ENCODE measurements at places on chromosomes 1 and 21.

DNA sequence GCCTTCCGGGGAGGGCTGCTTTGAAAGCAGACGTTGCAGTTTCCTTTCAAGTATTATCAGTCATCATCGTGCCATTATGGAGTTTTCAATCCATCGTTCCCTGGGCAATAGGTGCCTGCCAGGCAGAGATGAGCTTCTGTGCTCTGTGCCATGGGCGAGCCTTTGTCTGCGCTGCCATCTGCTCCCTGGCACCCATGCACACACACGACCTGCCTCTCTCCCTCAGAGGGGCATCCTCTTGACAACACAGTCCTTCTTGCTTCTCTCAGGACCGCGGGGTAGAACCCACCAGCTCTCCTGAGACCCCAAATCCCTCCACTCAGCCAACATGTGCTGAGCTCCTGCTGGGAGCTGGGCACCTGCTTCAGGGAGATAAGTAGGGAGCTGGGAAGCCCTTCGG, 149.3 kb downstream of the HMGB4 start:
- no peak for DNase-seq

GRCh38 chr1:164637461-164638375, 78.7 kb downstream of the PBX1 start:
- no peak for DNase-seq

DNA sequence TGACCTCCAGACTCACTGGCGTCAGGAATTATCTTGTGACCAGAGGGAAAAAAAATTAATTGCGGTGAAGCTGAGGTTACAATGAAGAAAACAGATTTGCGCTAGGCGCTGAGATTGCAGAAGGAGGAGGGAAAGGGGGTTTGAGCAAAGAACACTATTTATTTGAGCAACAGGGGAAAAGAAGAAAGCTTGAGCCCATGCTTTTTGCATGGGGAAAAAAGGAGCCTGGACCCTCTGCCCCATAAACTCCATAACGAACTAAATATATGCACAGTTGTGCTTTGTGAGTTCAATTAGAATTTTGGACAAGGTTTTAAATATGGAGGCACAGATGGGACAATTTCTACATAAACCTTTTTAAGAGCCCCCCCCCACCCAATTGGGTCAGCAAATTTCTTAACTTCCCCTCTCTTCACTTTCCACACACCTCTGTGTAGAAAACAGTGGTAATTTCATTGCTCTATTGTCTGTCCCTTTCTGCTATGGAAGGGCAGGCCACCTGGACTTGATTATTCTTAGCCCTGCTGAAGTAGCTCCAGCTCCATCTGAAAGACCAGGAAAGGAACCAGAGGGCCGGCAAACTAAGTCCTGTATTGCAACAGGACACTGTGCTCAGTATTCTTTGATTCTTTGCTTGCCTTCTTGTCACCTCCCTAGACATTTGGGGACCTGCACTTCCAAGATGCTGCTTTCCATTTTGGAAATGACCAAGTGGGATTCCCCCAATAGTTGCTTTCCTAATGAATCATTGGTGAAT, 862 bp upstream of the ID3 start:
- no peak for DNase-seq

DNA sequence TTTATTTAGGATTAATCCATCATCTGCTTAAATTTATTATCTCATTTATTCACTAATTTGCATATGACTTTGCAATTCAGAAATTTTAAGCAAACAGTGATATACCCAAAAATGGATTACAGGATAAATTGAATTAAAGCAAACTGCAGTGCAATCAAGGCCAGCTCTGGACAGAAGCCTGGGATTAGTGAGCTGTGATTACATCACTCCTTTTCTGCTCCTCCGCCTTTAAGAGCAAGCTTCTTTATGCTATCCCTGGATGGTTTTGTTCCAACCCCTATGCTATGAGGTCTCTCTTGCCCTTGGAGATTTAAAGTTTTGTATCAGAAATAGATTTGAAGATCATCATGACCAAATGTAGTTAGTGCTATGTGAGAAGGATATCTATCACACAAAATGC, 32.6 kb downstream of the GPR52 start:
- no peak for DNase-seq

GRCh38 chr1:223695014-223695548, 17.3 kb upstream of the CAPN2 start:
- no peak for DNase-seq

DNA sequence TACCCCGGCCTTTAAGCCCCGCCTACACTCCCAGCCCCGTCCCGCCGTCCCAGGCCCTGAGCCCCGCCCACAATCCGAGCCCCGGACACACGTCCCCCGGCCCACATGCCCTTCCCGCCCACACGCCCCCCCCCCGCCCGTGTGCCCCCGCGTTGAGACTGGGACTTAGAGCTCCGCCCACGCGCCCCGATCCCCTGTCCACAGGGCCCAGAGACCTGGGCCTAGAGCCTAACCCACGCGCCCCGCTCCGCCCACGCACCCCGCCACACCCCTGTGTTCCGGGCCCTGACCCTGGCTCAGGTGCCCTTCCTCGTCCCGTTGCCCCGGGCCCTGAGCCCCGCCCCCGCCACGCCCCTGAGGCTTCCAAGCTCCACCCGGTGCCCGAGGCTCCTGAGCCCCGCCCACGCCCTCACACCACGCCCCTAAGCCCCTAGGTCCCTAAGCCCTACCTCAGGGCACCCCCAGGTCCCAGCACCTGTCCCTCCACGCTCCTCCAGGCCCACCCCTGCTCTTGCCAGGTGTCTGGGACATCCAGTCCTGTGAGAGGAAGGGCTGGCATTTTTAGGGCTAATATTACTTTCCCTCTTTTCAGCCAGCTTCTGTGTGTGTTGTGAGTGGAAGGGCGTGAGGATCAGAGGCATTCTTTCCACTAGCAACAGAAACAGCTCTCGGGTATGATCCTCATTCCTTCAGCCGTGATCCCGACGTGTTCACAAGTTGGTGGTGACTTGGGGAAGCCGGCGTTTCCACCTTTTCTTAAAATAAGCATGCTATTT, 552 bp upstream of the GPR157 start:
- peak; percentile 87 for DNase-seq

GRCh38 chr1:156901966-156902915, 8.7 kb downstream of the PEAR1 start:
- no peak for DNase-seq

- DNase-seq: no peak
Observed at GRCh38 chr1:181356505-181357340, 126.6 kb upstream of the CACNA1E start.

DNA sequence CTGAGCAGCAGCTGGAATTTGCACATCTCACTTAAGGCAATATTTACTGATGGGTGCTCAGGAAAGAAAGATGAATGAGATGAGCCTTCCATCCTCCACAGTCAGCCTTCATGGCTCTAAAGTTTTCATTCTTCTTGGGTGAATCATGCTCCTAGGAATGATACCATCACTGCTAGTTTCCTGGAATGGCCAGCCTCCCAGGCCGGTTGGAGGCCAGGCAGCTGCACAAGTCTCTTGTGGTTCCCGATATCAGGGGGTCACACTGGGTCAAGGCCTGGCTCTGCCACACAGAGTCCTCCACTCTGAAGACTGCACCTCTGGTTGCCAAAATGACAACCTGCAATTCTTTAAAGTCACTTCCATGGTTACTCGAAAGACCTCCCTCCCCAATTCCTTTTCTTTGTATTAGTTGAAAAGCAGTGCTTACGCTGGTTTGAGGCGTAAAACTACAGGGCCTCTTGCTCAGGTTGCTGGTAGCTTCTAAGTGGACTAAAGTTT, 46.2 kb upstream of the PALMD start:
- no peak for DNase-seq

- DNase-seq: no peak
Observed at GRCh38 chr1:200206761-200207160, 179.3 kb downstream of the NR5A2 start.

DNA sequence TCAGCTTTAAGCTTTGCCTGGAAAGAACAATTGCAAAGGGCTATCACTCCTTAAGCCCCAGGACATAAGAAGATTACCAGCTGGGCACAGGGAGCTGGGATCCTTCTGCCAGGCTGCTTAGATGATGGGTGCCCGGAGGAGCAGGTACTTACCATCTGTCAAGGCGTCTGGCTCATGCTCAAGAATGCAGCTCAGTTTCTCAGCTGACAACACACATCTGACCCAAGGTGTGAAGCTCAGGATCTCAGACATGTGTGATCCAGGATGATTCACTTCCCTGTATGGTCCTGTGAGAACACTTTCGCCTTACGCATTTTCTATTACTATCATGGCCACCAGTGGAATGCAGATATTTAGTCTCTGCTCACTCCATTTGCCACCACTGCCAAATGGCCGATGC, 14.7 kb upstream of the DISC1 start:
- no peak for DNase-seq

- no peak for DNase-seq
Observed at GRCh38 chr1:150553392-150554085, 4.3 kb downstream of the ADAMTSL4 start.

DNA sequence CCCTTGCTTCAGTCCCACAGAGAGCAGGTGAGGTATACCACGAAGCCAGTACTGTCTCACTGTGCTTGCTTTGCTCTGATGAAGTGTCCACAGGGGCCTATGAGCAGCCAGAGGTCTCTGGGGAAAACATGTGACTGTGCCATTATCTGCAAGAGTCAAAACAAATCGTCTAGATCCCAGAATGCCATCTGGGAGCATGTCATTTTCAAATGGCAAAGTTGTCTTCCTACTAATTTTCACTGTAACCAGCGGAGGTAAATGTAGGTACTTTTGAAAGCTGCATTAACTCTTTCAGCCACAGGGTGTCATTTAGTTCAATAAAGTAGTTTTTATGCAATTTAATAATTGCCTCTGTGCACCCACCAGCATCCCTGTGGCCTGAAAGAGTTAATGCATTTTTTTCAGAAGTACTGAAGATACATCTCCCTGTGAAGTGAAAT, 173.6 kb upstream of the SGIP1 start:
- DNase-seq: no peak

- DNase-seq: no peak
Observed at GRCh38 chr21:45418301-45419071, 13.5 kb downstream of the COL18A1 start.

GRCh38 chr1:226697929-226698544, 41.0 kb downstream of the ITPKB start:
- DNase-seq: no peak

- DNase-seq: no peak
Observed at GRCh38 chr1:26696119-26696653, 371 bp downstream of the ARID1A start.

GRCh38 chr1:6421266-6421665, 1.5 kb upstream of the HES2 start:
- no peak for DNase-seq

- DNase-seq: no peak
Observed at GRCh38 chr21:44969066-44969670, 29.3 kb downstream of the SLX9 start.

DNA sequence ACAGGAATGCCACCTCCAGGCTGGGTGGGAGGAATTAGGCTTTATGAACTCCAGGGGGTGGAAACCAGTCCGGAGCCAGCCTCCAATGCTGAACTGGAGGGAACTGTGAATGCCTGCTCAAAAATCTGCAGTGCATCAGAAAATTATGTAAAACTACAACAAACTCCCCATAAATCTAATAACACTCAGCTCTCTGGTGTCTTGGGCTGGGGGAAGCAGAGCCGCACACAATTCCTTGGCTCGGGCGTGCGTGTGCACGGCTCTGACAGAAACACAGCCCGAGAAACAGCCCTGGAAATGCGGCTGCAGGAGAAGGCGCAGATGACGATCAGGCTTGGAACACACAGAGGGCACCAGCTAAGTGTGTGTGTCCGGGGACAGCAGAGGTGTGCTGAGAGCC, 127.6 kb upstream of the VAMP3 start:
- no peak for DNase-seq

GRCh38 chr1:32464716-32465577, at the start of gene ZBTB8B:
TSS of gene ZBTB8B (plus strand) at chr1:32465072. CDS start at chr1:32470625, 5,553 bp downstream.
- peak; percentile 47 for DNase-seq

DNA sequence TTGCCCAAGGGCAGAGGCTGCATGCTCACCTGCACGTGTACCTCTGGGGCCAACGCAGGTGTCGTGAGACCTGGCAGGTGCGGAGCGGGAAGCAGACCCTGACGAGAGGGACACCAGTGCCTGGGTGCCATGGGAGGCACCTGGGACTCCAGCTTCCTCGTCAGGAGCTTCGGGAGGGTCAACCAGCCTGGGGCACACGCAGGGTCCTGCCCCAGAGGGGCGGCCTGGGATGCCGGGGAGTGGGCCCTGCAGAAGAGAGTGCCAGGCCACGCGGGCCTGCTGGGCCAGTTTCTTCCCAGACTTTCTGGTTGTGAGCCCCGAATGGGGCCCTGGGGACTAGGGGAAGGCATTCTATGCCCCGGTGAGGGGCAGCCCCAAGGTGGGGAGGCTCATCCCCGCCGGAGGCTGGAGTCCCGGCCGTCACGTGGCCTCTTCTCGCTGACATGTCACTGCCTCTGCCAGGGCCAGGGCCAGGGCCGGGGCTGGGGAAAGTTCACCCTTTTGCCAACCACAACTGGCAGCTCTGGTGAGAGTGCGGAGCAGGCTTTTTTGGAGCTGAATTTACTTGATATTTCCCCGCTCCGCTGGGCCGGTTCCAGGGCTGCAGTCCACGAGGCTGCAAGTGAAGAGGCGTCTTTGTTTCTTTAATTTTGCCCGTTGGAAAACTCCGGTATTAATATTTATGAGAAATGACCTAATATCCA, 38.5 kb upstream of the ACTRT2 start:
- DNase-seq: peak; percentile 14

GRCh38 chr1:43970502-43970901, 692 bp downstream of the DPH2 start:
- no peak for DNase-seq

DNA sequence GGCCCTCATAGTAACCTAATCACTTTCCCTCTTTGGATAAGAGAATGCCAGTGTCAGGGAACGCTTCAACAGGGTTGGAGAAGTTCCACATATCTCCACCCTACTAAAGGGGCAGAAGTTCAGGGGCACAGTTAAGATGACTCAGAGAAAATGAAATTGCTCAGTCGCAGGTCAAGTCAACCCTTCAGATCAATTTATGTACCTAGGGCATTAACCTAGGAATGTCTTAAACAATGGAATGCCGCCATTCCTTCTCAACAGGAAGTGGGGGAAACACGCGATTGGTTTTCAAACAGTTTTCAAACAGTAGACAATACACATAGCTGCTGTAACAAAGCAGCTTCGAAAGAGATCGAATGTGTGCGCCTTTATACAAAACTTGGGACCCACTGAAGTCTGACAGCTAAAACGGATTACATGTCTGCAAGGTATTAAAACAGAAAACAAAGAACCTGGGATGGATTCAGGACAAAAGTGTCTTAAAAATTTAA, 897 bp downstream of the SLC25A24 start:
- DNase-seq: no peak

- no peak for DNase-seq
Observed at GRCh38 chr21:42624095-42624790, 29.2 kb upstream of the PDE9A start.

GRCh38 chr1:244049162-244050013, 1.7 kb upstream of the ZBTB18 start:
- peak; percentile 68 for DNase-seq

- DNase-seq: peak; percentile 95
Observed at GRCh38 chr1:42958488-42959319, at the start of gene SLC2A1. TSS of gene SLC2A1 (minus strand) at chr1:42958868. CDS start at chr1:42958651, 217 bp downstream.
